ENCODE measurements at places on chromosomes 1 and 21.

DNA sequence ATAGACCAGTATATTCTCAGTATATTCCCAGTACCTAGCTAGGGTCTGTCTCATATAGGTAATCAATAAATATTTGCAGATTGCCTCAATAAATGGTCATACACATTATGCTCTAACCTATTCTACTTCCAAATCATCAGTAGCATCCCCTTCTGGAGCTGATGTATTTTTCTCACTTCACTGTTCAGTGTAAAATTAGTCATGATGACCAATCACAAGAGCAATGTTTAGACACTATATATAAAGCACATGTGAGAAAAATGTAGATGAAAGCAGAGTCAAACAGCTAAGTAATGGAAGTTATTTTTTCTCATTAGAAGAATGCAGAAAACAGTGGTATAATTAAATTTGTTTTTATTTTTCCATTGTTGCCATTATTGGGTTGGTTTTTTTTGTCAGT, 34.7 kb downstream of the EPRS1 start:
- DNase-seq, result no peak

DNA sequence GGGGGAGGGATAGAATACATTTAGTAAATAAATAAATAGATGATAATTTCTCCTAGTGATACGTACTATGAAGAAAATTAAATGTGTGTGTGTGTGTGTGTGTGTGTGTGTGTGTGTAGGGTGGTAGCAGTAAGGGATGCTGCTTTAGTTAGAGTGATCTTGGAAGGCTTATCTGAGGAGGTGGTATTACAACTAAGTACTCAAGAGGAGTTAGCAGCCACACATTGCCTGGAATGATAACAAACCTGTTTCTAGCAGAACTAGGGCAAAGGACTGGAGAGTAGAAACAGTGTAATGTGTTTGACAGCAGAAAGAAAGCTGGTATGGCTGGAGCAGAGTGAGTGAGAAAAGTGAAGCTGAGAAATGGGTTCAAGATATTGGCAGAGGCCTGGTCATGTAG, 58.3 kb upstream of the FASLG start:
- no peak for DNase-seq

GRCh38 chr1:116231752-116232151, 120.6 kb downstream of the MAB21L3 start:
- no peak for DNase-seq

- no peak for DNase-seq
Observed at GRCh38 chr1:30472526-30472925, 250.9 kb downstream of the MATN1 start.

DNA sequence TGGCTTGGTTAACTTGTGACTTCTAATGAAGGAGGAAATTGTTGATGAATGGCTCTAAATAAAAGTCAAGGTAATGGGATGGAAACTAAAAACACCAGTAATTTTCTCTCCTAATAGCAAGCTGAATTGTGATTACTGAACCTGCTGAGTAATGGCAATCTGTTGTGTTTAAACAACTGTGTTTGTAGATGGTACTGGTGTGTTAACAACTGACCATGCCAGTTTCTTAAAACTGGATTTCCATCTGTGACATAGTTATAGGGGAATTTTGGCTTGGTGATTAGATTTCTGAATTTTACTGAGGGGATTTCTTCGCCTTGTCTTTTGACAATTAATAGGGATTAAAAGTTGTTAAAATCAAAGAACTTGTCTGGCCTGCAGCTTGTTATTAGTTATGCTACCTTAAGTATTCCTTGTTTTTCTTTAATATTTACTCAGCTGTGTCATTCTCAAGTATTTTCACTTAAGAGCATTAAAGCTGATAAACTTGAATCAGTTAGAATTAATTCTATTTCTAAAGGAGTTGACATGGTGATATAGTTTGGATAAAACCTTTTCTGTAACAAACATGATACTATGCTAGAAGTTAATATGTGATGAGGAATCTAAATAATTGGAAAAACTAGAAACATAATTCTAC, 7.9 kb upstream of the ERO1B start:
- no peak for DNase-seq

DNA sequence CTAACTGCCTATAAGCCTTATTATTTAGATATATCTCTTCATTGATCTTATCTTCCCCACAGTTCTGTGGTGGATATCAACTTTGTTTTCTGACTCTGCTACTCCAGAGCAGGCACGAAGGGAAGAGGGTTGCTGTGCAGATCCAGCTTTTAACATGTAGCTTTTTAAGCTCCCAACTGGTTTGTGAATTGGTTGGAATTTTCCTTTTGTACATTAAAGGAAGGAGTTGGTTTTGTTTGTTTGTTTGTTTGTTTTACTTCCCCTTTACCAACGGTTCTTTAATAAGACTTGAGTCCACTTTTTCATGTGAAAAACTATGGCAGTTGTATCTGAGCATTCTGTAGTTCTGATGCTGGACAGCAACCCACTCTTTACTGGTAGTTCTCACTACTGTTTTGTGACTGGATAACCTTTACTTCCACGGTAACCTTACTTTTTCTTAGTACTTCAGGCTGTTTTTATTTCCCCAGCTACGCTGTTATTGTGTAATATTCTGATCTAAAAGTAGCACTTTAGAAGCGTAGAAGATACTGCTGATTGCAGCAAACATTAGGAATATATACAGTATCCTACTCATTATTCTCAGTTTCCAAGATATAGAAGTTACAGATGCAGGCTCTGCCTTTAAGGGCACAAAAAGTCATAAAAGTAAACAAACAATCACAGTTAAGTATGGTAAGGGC, 1.6 kb downstream of the GNPAT start:
- DNase-seq, result no peak

- no peak for DNase-seq
Observed at GRCh38 chr1:181448461-181448860, 34.9 kb upstream of the CACNA1E start.

GRCh38 chr1:35557118-35557610, at the start of gene KIAA0319L:
KIAA0319L (minus strand) TSS chr1:35557403; CDS start chr1:35554491, 2,912 bp downstream.
- DNase-seq, result peak; percentile 99

- no peak for DNase-seq
Observed at GRCh38 chr1:151945725-151946722, 36.7 kb upstream of the THEM4 start.

DNA sequence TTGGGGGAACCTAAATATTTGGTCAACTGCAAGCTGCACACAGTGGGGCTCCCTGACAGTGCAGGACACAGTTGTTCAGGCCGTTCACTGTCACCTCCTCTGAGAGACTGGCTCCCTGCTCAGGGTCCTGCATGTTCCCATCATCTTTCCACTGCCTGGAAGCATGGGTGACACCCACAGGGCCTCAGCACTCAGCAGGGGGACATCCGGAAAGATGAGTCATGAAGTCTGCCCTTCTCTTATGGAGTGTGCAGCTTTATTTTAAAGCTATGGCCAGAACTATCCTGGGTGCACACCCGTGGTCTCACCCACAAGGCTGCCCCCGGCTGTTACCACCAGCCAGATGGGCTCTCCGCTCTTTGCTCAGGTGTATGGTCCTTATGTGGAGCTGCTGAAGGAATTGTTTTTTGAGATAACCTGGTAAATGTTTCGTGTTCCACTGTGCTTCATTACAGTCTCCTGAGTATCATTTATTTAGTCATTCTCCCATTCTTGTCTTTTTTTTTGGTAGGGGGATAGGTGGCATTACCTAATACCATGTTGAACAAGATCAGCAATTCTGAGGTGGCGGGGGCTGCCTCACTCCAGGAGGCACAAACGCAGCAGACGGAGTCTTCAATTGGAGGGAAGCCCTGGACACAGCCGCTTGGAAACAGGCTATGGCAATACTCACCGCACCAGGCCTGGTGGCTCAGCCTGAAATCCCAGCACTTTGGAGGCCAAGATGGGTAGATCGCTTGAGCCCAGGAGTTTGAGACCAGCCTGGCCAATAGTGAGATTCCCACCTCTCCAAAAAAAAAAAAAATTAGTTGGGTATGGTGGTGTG, 14.3 kb downstream of the TRIM11 start:
- DNase-seq, result no peak

DNA sequence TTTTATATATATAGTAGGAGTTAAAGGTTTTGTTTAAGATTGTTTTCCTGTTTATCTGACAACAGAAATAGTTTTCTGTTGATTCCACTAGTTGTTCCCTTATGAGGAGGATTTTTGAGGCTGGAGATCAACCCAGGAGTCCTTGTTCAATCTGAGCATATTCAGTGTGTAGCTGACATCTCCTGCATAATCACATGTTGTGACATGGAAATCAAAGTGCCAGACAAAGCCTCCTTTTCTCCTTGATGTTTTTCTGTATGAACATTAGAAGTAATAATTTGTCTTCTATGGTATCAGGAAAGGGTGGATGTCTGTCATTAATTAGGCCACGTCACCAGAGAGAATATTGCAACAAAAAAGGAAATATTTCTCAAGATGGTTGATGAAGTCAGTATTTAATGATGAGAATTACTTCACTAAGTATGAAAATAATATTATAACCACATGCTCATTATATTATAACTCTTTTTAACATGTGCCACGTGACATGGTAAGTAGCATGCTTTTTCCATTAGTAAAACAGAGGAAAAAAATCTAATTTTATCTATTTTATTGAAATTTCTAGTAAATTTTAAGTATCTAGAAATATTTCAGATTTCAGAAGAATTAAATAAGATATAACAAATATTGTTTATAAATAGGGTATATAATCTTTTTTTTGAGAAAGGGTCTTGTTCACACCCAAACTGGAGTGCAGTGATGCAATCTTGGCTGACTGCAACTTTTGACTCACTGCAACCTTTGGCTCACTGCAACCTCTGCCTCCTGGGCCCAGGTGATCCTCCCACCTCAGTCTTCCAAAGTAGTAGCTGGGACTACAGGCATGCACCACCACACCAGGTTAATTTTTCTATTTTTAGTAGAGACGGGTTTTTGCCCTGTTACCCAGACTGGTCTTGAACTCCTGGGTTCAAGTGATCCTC, 223.5 kb downstream of the HMCN1 start:
- DNase-seq, result no peak

- DNase-seq, result no peak
Observed at GRCh38 chr1:168301664-168302320, 21.1 kb downstream of the TBX19 start.

GRCh38 chr1:181014477-181015250, 8.0 kb downstream of the STX6 start:
- no peak for DNase-seq

DNA sequence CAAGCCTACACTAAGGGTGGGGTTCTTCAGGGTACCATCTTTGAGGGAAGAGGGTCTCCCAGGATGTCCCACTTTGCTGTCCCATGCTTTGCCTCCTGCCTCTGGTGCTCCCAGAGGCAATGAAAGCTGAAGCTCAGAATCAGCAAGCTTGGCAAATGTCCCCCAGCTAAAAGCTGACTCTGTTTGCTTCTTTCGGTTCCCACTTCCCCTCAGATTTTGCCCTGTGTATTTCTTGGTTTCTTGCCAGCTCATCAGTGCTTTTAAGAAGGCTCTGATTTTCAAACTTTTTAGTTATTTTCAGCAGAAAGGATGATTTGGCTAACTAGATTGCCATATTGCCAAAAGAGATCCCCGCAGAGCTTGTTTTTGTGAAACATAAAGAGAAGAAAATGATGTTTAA, 33.1 kb upstream of the COG2 start:
- no peak for DNase-seq

- no peak for DNase-seq
Observed at GRCh38 chr1:93554883-93555872, 107.3 kb downstream of the FNBP1L start.

GRCh38 chr1:213687832-213688231, 299.9 kb upstream of the PROX1 start:
- no peak for DNase-seq

GRCh38 chr1:11486231-11487009, 7.5 kb downstream of the DISP3 start:
- DNase-seq, result peak; percentile 19

GRCh38 chr1:7526867-7527732, 244.0 kb upstream of the VAMP3 start:
- DNase-seq, result no peak

- DNase-seq, result no peak
Observed at GRCh38 chr1:181425566-181425965, 57.8 kb upstream of the CACNA1E start.

GRCh38 chr1:44929531-44929930, 56.9 kb downstream of the EIF2B3 start:
- DNase-seq, result no peak

- no peak for DNase-seq
Observed at GRCh38 chr1:42179275-42179674, 14.7 kb upstream of the GUCA2A start.

GRCh38 chr1:205938682-205939081, 4.6 kb downstream of the SLC26A9 start:
- DNase-seq, result no peak

DNA sequence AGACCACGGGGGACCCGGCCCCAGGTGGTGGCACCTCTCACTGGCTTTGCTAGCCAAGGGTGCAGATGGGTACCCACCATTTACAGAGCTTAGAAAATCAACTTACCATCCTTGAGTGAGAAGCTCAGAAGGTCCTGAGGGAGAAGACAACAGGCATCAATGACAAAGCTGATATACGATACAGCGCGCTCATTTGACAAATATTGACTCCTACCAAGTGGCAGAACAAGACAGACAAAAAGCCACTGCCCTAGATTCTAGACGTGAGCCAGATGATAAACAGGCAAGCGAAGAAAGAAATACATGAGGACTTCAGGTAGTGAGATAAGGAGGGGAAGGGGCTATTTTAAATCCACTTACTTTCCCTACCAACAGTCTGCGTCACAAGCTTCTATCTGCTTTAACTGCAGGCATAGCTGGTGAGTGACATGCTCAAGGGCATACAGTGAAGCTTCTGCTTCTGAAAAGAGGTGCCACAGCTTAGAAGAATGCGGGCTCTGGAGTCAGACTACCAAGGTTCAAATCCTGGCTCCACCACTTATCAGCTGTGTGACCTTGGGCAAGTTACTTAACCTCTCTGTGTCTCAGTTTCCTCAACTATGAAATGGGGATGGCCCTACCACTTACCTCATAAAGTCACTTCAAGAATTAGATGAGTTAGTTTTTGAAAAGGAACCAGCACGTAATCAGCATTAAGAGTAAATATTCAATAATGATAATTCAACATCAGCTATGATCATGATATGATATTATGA, 29.1 kb downstream of the TMCO4 start:
- no peak for DNase-seq

DNA sequence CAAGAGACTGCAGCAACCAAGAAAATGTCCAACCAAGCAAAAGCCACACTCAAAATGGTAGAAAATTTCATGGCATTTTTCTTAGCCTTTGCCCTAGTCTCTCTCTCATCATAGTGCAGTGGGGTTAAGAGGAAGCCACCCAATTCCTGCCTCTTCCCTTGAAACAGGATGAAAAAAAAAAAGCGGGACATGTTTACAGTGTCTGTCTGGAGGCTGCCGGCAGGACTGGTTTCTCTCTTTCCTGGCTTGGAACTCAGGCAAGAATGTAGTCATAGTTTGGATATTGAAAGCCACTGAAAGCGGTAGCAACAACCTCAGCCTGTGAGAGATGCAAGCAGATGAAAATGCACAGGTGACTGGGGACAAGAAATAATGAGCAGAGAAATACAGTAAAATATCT, 13.3 kb upstream of the TNFSF18 start:
- DNase-seq, result no peak

DNA sequence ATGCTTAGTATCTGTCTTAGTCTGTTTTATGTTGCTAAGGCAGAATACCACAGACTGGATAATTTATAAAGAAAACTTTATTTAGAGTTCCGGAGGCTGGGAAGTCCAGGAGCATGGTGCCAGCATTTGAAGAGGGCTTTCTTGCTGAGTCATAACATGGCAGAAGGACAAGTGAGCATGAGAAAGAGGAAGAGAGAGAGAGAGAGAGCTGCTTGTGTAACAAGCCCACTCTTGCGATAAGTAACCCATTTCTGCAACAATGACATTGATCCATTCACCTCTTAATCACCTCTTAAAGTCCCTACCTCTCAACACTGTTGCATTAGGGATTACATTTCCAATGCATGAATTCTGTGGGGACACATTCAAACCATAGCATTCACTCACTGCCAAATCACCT, 11.7 kb upstream of the MYOCOS start:
- no peak for DNase-seq
